ENCODE measurements at places on chromosomes 3 and 15. TPM values are rescaled to one million over a fixed set of nuclear protein-coding genes. Genes with fewer than 3 reads are reported as not detected.
A peak's percentile ranks its signal among the peaks of the same experiment; 100 is the strongest.

ZBBX gene
- total RNA-seq, result not detected

DNA sequence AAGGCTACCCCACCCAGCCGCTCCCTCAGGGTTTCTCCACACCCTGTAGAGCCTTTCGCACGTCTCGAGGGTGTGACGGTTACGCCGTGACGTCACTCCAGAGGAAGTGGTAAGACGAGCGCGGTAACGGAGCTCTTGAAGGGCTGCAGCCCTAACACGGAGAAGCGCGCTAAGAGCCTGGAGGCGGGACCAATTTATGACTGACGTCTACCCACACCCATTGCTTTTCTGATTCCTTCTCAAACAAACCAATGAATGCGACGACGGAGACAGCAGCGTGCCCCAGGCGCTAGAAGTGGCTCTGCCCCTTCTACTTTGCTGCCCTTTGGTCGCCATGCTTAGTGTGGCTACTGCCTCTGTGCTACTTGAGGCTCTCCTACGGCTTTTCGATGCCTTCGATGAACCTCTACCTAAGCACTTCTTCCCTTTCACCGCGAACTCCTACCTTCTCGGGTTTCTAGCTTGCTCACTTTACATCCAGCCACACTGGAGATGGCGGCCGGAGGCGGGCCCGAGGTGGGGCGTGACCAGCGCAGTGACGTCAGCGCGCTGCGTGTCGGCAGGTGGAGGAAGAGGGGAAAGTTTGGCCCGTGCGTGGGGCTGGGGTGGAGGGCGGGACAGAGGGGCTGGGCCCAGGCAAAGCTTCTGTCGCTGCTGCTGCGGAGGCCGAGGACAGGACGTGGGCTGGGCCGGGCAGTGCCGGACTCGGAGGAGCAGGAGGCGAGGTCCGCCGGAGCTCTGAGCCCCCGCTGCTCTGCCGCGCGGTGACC lies at the start of gene OXSR1:
TSS of gene OXSR1 (plus strand) at position 586 of the 770 bp plus-strand sequence. CDS start 340 bp downstream, outside the sequence.
- H3K4me3 ChIP-seq, result peak within 1 kb of the TSS; percentile 95
- H3K27me3 ChIP-seq, result no peaks in the 10 kb centered on the region
- peak; percentile 99 for DNase-seq
- H3K36me3 ChIP-seq, result no peaks in the 10 kb centered on the region

DNA sequence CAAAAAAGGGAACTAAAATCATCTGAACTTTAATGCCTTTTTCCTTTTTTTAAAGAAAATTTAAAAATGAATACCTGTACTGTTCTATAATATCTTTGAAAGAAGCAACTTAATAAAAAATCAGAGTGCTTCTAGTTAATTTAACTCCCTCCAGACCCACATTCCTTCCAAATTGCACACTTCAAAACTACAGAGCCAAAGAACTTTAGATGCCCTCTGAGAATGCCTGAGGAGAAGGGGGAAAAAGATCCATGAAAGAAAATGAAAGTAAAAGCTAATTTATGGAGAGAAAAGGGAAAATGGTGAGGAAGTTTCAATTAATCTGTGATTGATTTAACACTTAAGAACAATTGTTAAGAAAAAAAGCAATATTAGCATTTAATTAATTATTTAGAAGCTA lies 1141.6 kb downstream of the IGSF11 start:
- no peaks in the 10 kb centered on the region for H3K36me3 ChIP-seq
- no peaks in the 10 kb centered on the region for H3K27me3 ChIP-seq
- no peaks in the 10 kb centered on the region for H3K4me1 ChIP-seq
- H3K27ac ChIP-seq, result no peak overlapping the region
- DNase-seq, result no peak

- peaks cover 5% of the 10 kb centered on the region for H3K36me3 ChIP-seq
- H3K27me3 ChIP-seq, result peaks cover 21% of the 10 kb centered on the region
- H3K27ac ChIP-seq, result peak overlapping the region; percentile 94
- DNase-seq, result peak; percentile 65
Measured at GRCh38 chr3:42803414-42804105, 730 bp downstream of the HIGD1A start.

DNA sequence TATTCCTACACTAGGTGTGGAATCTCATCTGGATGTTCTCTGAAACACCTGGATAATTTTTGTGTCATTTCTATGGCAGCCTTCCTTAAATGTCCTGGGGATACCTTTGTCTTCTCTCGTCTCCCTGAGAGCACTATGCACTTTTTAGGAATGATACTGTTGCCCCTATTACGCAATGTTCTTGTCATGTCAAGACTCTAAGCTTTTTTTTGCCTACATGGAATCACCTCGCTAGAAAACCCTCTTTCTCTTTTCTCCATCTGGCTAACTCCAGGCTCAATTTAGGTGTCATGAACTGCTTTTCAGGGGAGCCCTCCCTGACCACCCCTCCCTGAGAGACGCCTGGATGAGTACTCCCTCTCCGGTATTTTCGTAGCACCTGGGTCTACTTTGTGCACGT lies 81.3 kb downstream of the SOX2 start:
- H3K36me3 ChIP-seq, result no peaks in the 10 kb centered on the region
- no peak overlapping the region for H3K4me3 ChIP-seq
- no peak overlapping the region for H3K27ac ChIP-seq

GRCh38 chr3:148208975-148209374 lies 488.7 kb upstream of the AGTR1 start:
- no peak overlapping the region for H3K4me3 ChIP-seq
- H3K27ac ChIP-seq, result no peak overlapping the region
- no peak for DNase-seq
- no peaks in the 10 kb centered on the region for H3K27me3 ChIP-seq
- no peaks in the 10 kb centered on the region for H3K4me1 ChIP-seq

DNA sequence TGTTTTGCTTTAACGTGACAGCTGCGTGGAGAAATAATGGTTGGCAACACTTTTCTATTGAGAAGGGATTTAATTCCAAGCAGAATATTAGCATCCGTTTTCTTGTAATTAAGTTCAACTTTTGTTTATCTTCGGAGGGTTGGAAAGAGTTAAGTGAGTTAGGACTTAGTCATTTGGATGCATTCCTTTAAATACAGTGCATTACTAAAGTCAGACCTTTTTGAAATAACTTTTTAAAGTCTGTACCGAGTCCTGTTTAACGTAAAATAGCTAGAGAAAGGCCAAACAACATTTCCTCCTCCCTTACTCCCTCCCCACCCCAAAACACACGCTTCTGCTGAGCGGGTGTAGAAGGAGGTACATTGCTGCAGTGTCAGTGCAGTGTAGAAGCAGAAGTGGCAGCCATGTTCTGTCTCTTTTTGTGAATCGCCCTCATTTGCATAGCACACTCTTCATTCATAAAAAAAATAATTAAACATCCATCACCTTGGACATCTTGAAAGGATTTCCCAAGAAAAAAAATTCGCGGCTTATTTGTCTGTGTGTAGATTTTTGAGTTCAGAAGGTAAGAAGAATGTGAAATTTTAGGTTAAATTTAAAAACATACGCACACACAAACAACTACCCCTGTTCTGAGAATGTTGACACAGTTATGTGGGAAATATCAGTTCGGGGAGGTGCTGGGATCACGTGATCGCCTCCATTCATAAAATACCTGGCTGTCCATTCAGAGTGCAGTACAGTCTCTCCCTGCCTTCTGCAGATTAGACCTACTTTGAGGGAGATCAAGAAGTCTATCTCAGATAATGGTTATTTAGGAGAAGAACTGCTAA lies 1.6 kb downstream of the SPRED1 start:
- no peak for DNase-seq
- peaks cover 25% of the 10 kb centered on the region for H3K4me1 ChIP-seq
- peak overlapping the region; percentile 48 for H3K27ac ChIP-seq
- peaks cover 8% of the 10 kb centered on the region for H3K27me3 ChIP-seq
- peak overlapping the region; percentile 89 for H3K4me3 ChIP-seq

- H3K4me1 ChIP-seq, result no peaks in the 10 kb centered on the region
- H3K4me3 ChIP-seq, result no peak overlapping the region
- no peaks in the 10 kb centered on the region for H3K36me3 ChIP-seq
Measured at GRCh38 chr15:81752546-81752942, 293.3 kb downstream of the MEX3B start.

DNA sequence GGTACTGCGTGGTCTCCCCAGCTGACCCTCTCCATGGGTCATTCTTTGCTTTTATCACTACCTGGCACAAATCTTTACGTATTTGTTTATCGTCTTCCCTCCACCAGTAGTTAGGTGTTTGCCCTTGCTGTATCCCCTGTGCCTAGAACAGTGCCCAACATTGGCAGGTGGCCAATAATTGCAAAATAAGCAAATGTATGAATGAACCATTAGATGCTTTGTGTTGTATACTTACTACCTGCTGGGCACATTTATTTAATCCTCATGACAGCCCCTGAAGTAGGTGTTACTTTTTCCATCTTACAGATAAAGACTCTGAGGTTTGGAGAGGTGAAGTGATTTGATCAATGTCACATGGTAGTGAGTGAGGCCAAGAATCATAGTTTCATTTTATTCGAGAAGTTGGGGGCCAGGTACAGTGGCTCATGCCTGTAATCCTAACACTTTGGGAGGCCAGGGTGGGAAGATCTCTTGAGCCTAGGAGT lies 2.0 kb upstream of the TWF2 start:
- H3K27ac ChIP-seq, result peak overlapping the region; percentile 93
- DNase-seq, result no peak
- H3K36me3 ChIP-seq, result peaks cover 6% of the 10 kb centered on the region
- H3K4me1 ChIP-seq, result peaks cover 66% of the 10 kb centered on the region

DNA sequence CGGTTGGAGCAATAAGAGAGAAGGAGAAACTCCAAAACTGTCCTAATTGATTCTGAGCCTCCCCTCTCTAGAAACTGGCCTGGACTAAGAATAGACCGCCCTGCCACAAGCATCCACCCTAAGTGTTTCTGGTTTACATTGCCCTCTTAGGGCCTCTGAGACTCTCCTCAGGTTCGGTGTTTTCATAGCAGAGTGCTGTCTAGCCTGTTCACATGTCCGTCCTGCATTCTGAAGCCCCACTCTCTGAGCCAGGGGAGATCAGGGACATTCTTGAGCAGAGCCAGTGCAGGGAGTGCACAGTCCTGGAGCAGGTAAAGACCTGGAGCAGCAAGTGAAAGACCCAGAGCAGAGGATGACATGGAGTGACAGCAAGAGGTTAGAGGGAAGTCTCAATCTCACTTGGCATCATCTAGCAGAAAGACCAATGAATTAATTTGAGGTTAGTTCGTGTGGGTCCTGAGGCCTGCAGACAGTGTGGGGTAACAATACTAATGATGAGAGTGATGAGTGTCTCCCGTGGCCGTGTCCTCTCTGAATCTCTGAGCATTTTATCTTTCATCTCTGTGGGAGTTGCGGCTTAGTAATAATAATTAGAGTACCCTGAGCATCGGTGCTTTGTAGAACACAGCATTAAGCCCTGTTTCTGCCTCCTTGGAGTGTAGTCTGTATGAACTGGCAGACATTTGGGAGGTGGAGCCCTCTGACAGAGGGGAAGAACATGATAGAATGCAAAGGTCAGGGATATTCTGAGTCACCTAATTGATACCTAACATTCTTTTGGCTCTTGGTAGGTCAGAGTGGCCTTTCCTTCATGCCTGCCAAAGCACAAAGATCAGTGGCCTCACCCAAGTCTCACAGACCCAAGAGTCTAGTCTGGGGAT lies 24.6 kb downstream of the MAPKBP1 start:
- no peaks in the 10 kb centered on the region for H3K36me3 ChIP-seq
- H3K27ac ChIP-seq, result no peak overlapping the region
- no peak overlapping the region for H3K4me3 ChIP-seq
- peaks cover 10% of the 10 kb centered on the region for H3K4me1 ChIP-seq
- H3K27me3 ChIP-seq, result no peaks in the 10 kb centered on the region

DNA sequence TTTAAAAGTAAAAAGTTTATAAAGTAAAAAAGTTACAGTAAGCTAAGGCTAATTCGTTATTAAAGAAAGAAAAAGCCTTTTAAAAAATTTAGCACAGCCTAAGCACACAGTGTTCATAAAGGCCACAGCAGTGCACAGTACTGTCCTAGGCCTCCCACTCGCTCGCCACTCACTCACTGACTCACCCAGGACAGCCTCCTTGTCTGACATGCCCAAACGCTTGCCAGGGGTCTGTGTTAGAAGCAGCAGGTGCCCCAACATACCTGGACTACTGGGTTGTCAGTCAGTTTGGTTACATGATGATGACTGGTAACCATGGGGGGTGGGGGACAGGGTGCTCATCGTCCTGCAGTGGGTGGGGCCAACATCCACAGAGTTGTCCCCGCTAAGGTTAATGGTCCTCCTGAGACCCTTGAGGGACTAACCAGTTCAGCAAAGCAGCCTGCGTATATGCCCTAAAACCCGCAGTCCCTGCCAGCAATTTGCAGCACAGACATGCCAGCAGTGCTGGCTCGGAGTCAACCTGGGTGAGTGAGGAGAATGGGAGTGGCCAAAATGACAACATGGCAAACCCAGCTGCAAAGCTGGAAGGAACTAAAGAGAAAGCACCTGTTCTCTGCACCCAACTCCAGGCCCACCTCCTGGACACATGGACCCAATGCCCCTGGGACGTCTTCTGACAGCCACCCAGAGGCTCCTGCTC lies 49.2 kb downstream of the CYFIP1 start:
- H3K27ac ChIP-seq, result no peak overlapping the region
- no peaks in the 10 kb centered on the region for H3K27me3 ChIP-seq
- no peaks in the 10 kb centered on the region for H3K4me1 ChIP-seq
- no peak overlapping the region for H3K4me3 ChIP-seq

INSYN1 gene
- not detected for total RNA-seq

DNA sequence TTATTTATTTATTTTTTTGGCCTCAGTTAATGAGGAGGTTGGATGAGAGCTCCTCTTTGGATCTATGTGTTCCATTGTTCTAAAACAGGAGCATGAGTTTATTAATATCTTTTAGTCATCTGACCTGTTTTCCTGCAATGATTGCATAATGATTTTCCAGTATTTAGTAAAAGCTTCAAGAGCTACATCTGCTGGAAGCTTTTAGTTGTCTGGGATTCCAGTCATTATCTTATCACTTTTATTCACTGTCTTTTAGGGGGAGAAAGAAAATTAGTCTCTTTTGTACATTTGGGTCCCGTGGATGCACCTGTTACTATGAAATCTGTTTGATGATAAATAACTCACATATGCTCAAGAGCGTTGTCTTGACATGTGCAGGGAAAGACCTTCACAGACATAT lies 1270.0 kb downstream of the ROBO1 start:
- no peaks in the 10 kb centered on the region for H3K4me1 ChIP-seq
- H3K36me3 ChIP-seq, result no peaks in the 10 kb centered on the region
- H3K27ac ChIP-seq, result no peak overlapping the region
- DNase-seq, result no peak

DNA sequence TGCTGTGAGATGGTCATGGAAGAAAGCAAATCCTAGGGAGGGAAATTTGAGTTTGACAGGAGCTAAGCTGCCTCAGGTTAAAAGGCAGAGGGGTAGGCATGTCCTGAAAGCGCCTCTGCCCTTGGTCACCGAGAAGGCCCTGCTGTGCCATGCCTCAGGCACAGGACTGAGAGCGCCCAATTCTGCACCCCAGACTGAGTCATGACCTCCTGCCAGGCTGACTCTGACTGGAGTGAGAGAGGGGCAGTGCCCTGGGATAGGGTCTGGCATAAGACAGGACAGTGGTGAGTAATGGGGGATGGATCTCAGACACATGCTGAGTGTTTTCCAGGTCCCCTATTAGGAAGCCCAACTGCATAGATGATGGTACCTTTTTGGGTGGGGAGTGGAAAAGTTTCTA lies 44.4 kb downstream of the EPHB1 start:
- H3K4me1 ChIP-seq, result no peaks in the 10 kb centered on the region
- H3K27ac ChIP-seq, result no peak overlapping the region
- peaks cover 6% of the 10 kb centered on the region for H3K36me3 ChIP-seq
- DNase-seq, result no peak

- H3K27ac ChIP-seq, result no peak overlapping the region
- no peaks in the 10 kb centered on the region for H3K27me3 ChIP-seq
- no peak for DNase-seq
- no peaks in the 10 kb centered on the region for H3K4me1 ChIP-seq
- no peaks in the 10 kb centered on the region for H3K36me3 ChIP-seq
- no peak overlapping the region for H3K4me3 ChIP-seq
Measured at GRCh38 chr3:180280555-180280954, 243.8 kb upstream of the PEX5L start.

TPRG1 gene
- total RNA-seq, result 5.0 TPM

- H3K27me3 ChIP-seq, result peaks cover 5% of the 10 kb centered on the region
- no peak for DNase-seq
- H3K4me1 ChIP-seq, result no peaks in the 10 kb centered on the region
- no peak overlapping the region for H3K27ac ChIP-seq
- H3K36me3 ChIP-seq, result no peaks in the 10 kb centered on the region
Measured at GRCh38 chr15:71098920-71099319, 16.4 kb upstream of the THSD4 start.
